ENCODE measurements at places on chromosomes 16 and 17.
A peak's percentile ranks its signal among the peaks of the same experiment; 100 is the strongest.

GRCh38 chr16:58636466-58636865 lies 6.8 kb upstream of the CNOT1 start:
- DNase-seq = no peak

GRCh38 chr17:64974750-64975317 lies 55.6 kb upstream of the LRRC37A3 start:
- no peak for DNase-seq

- no peak for DNase-seq
Measured at GRCh38 chr16:22425036-22425801, 50.8 kb upstream of the CDR2 start.

DNA sequence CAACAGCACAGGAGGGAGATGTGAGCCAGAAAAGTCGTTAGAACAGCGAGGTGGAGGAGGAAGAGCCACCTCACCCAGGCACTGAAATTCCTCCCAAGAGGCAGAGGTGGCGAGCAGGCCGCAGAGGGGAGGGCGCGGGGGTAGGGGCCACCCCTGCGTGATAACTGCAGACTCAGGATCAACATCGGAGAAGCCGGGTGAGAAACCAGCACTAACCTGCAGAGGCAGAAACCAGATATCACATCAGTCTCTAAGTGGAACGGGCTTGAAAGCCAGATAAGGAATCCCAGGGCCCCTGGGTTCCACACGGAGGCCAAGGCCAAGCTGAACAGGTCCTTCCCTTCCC lies 39.4 kb upstream of the ZC3H18 start:
- no peak for DNase-seq

DNA sequence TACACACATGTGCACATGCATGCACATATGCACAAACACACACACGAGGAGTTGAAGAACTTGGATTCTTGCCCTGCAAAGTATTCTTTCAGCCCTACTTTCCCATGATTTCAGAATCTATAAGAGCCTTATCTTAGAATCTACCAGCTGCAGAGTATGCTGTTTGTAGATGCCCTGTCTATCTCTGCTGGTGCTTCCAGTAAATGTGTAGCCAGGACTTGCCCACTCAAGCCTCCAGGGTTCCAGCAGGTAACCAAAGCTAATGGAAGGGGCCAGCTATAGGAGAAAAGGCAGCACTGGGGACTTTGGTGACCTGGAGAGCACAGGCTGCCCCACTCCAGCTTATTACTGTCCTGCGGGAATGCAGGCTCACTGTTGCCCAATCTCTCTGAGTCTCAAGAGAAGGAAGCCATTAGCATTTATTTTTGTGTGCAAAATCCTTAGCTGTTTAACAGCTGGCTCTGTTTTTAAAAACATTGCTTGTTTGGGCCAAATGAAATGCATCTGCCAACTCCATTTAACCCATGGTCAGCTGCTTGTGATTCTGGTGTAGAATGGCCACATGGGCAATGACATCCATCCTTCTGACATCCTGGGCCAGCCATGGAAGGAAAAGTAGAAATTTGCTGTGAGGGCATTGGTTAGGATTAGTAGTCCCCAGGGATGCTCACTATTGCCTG lies 28.6 kb upstream of the XYLT1 start:
- DNase-seq = no peak

- DNase-seq = no peak
Measured at GRCh38 chr16:28053461-28053860, 10.1 kb downstream of the GSG1L start.

GRCh38 chr17:47829870-47830269 lies 1.5 kb downstream of the MRPL10 start:
- no peak for DNase-seq

DNA sequence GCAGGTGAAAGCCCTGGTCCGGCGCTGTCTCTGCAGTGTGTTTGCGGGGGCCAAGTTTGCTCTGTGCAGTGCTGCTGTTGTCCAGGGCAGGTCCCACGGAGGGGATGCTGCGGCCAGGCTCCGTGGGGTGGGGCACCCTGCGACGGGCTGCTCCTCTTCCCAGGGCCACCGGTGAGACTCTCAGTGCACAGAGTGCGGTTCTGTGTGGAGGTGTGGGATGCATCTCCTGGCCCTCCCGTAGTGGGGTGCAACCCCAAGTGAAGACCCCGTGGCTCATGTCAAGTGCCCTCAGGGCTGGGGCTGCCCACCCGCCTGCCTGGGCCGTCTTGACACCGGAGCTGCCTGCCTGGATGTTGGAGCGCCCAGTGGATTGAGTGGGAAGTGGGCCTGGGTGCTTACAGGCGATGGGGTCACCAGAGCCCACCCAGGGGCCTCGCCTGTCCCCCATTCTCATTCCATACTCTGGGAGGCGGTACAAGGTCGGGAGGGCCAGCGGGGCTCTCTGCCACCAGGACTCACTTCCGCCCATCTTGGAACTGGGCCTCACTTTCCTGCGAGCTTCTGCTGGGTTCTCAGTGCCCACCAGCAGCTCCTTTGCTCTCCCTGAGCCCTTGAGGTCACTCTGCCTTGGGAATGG lies 119.9 kb downstream of the BANP start:
- no peak for DNase-seq

DNA sequence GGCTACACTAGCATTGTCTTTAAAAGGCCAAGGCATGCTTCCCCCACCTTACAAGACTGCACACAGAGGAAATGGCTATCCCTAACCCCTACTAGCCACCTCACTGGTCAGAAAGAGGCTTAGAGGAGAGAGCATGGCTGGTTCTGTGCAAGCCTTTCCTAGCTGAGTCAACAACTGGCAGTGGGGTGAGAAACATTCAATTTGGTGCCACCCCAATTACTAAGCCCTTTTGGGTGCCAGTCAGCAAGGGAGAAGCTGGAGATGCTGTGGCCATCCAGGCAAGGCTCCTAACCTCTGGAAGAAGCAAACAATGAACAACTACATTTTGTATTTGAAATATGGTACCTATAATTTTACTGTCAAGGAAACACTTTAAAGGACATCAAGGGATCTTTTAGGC lies 4.7 kb upstream of the KAT7 start:
- DNase-seq = no peak

DNA sequence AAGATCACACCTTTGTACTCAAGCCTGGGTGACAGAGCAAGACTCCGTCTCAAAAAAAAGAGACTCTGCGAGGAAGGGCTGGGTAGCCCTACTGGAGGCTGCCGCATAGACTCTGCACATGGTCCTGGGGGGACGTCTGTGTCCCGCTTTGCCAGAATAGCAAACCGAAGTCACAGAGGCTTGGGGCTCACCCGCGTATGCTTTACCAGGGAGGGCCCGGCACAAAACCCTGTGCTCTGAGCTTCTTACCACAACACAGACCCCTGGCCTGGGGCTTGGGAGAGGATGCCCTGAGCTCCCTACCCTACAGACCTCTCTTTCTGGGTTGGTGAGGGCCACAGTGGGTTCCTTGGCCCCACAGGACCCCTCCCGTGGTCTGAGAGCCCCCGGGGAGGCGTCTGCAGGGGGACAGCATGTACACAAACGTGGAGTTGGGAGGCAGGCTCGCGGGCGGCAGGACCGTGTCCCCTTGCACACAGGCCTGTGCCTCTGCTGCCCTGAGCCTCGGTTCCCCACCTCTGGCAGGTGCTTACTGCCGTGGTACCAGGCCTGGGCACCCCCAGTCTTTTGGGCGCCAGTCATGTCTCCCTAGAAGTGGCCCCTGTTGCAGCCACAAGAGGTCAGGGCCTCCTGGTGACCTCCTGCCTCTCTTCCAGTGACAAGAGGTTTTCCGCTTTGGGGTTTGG lies 13.8 kb downstream of the CPNE7 start:
- DNase-seq = no peak

DNA sequence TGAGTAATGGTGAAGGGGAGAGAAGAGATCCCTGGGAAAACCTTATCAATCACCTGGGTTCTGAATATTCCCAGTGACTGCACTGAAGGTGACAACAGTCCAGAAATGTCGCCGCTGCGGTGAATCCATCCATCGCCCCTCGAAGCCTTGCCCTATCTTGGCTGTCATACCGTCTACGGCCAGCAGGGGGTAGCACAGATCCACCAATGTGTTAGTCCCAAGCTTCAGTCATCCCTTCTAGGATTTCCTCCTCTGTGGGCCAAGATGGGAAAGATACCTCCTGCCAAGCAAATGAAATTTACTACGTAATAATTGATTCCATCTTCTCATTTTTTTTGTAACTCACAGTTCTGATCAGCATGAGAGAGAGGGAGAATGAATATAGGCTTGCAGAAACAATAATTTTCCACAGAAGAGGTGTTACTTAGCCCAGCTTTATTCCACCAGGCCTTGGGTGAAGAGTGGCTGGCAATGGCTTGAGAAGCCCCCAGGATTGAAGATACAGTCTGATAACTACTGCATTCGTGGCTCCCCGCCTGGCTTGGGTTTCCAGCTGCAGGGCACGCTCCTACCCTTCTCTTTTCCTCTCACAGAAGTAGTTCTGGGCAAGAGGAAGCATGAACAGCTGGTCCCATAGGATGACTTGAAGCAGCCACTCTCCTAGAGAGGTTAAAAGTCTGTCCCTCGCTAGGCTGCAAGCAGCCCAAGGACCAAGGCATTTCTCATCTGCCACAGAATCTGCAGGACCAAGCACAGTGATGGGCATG lies 2.6 kb upstream of the FMNL1 start:
- DNase-seq = peak; percentile 91

DNA sequence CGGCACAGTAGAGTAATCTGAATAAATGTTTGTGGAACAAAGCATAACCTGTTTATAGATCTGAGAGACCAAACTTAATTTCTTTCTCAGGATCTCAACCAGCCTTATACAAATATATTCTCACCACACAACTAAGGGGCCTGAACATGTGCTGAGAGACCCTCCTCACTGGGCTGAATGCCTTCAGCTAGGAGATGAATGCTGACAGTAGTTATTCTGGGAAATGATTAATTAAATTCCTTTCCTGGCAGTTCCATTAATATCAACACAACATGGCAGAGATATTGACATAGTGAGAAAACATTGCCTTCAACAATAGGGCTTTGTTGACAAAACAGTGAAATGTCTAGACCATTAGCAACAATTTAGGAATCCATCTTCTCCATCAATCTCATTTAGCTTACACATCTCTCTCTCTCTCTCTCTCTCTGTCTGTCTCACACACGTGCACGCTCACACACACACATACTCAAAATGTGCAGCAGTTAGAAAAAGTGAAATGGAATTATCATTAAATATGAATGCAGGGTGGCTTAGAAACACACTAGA lies 780.8 kb upstream of the CDH8 start:
- DNase-seq = no peak

DNA sequence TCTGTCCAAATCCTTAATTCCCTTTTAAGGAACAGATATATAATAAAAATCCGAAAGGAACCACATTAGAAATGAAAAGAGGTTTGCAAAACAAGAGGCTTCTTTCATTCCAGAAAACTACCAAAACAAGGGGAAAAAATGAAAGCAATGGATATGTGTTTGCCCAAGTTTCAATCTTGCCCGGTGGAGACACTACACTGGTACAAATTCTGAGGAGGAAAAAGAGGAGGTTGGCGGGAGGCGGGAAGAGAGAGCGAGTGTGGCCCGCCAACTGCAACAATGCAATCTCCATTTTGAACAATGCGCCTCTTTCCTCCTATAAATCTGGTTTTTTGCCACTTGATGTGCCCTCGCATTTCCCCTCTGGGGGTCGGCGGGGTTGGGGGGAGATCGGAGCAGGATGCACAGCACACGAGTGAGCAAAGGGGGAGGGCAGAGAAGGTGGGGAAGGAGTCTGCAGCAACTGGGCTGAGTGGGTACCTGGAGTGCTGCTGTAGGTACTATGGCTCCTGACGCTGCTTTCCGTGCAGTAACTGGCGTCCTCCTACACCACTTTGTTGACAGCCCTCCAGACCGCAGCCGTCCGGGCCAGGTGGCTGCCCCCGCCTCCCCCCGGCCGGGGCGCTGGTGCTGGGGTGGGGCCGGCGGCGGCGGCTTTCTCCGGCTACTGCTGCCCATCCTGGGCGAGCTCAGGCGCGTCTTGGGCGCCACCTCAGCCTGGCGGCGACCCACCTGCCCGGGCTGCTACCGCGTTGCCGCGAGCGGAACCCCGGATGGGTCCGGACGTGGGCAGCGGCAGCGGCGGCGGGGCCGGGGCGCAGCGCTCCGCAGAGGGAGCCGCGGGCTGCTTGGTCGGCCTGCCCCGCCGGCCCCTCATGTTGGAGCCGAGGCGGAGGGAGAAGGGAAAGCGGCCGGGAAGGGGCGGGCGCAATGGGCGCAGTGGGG lies 93.8 kb upstream of the PLEKHM1 start:
- DNase-seq = peak; percentile 48

GRCh38 chr17:6867849-6868248 lies 36.3 kb upstream of the TEKT1 start:
- DNase-seq = no peak

DNA sequence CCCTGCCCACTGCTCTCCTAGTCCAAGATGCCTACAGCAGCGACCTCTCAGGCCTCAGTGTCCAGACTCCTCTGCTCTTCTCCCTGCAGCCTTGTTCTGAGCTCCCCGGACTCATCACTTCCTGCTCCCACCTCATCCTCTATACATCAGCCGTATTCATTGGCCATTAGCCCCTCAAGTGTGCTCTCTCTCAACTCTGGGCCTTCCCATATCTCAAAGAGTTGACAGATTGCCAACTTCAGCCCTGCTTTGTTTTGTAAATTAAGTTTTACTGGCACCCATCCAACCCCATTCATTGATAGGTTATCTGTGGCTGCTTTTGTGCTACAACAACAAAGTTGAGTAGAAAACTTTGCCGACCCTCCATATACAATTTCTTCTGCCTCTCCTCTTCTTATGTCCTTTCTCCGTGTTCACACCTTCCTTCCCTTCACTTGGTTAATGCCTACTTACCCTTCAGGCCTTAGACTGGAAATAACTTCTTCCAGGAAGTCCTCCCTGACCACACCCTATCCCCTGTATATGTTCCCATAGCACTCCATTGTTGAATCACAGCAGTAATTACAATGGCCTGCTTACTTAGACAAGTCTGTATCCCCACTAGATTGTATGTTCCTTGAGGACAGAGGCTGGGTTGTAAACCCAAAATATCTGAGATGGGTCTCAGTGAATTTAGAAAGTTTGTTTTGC lies 63.4 kb upstream of the TANC2 start:
- no peak for DNase-seq

DNA sequence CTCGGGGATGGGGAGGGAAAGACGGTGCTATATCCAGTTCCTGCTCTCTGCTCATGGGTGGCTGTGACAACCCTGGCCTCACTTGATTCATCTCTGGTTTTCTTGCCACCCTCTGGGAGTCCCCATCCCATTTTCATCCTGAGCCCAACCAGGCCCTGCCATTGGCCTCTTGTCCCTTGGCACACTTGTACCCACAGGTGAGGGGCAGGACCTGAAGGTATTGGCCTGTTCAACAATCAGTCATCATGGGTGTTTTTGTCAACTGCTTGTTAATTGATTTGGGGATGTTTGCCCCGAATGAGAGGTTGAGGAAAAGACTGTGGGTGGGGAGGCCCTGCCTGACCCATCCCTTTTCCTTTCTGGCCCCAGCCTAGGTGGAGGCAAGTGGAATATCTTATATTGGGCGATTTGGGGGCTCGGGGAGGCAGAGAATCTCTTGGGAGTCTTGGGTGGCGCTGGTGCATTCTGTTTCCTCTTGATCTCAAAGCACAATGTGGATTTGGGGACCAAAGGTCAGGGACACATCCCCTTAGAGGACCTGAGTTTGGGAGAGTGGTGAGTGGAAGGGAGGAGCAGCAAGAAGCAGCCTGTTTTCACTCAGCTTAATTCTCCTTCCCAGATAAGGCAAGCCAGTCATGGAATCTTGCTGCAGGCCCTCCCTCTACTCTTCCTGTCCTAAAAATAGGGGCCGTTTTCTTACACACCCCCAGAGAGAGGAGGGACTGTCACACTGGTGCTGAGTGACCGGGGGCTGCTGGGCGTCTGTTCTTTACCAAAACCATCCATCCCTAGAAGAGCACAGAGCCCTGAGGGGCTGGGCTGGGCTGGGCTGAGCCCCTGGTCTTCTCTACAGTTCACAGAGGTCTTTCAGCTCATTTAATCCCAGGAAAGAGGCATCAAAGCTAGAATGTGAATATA lies 4.8 kb upstream of the LASP1NB start:
- DNase-seq = no peak
